ENCODE measurements at places on chromosomes 6 and 20.
A peak's percentile ranks its signal among the peaks of the same experiment; 100 is the strongest.

DNA sequence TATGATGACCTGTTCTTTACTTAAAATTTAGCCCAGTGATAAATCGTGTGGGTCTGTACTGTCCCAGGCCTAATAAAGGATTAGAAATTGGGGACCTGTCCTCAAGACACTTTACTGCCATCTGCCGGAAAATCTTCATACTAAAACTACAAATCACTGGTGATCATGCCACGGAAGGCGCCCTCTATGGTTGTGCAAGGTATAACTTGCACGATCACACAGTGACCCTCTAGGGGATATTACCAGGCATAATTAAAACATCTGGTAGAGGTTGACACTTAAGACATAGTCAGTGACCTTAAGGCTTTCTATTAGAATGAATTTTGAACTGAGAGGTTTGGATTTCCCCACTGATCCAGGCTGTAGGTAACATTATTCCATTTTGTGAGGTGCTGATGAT lies 172.6 kb downstream of the BMP2 start:
- peak; percentile 18 for DNase-seq

GRCh38 chr20:16621435-16622141 lies 48.3 kb upstream of the KIF16B start:
- DNase-seq = no peak

DNA sequence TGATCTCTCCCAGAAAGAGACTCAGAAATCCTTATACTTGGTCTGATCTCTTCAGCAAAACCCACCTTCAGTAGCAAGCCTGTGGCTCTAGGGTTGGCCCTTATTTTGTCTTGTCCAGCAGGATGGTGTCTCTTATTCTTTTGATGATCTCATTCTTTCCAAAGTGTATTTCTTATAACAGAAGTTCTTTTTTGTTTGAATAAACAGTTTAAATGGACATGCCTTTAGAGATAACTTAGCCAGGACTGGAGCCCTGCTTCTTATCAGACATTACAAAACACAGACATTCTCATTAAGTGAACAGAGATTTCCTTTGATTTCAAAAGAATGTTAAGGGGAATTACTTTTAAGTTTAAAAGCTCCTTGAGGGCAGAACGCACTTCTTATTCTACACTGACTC lies 31.7 kb downstream of the KCNS1 start:
- peak; percentile 21 for DNase-seq

GRCh38 chr6:109172101-109172746 lies 76.9 kb downstream of the CEP57L1 start:
- no peak for DNase-seq

- DNase-seq = no peak
Measured at GRCh38 chr6:13308332-13308731, 20.0 kb downstream of the TBC1D7 start.

DNA sequence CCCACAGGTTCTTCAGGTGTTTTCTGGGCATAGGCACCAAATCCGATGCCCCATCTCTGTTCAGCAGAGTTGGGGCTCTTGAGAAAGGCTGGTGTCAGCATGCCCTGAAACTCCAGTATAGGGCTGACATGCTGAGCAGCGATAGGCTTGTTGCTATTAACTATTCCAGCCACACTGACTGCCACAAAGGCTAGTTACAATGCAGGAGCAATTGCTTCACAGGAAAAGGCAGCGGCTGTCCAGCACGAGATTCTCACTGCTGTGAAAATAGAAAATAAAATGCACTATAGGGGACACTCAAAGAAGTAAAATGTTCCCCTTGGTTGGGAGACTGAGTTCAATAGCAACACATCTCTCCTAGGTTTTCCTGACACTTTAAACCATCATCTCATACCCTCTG lies 112.4 kb downstream of the BFSP1 start:
- DNase-seq = no peak

DNA sequence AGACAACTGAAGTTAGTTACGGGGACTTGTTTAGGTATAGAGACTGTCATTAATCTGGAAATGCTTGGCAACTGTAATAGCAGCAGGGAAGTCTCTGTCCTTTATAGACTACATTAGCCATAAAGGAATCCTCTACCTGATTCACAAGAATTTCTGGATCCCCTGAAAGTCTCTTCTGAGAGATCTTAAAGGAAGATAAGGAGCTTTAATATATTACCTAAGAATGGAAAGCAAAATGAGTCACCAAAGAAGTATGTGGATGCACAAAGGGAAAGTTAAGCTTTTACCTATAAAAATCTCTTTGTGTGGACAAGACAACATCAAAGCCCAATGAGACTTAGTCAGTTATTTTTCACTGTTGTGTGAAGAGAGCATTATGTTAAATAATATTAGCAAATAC lies 92.2 kb upstream of the RSPO3 start:
- DNase-seq = no peak

GRCh38 chr6:42963855-42964605 lies 3.5 kb downstream of the GNMT start:
- DNase-seq = peak; percentile 67

DNA sequence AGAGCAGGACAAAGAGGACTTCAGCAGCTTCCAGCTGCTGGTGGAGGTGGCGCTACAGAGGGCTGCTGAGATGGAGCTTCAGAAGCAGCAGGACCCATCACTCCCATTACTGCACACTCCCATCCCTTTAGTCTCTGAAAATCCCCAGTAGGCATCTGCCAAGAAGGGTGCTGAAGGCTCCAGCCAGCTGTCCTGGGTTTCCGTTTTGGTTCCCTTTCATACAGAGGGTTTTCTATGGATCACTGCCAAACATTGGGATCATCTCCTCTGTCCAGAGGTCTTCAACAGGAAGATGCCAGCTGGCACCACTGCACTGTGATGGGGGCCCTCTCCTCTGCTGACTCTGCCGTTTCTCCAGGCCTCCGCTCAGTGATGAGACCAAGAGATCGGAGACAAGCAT lies 14.3 kb upstream of the RAB5IF start:
- no peak for DNase-seq

DNA sequence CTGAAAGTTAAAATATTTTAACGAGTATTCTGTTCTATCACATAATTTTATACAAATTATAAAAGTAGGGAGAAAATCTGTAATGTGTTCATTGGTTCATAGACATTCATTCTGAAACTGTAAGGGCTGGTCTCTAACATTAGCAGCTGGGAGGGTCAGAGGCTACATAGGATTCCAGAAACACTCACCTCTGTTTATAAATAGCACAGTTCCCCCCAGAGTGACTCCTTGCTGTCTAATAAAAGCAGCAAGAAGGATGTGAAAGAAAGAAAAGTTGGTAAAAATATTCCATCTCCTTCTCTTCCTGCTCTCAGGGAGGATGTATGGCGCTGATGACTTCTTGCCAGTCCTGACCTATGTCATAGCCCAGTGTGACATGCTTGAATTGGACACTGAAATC lies 25.3 kb upstream of the NAA20 start:
- DNase-seq = no peak

DNA sequence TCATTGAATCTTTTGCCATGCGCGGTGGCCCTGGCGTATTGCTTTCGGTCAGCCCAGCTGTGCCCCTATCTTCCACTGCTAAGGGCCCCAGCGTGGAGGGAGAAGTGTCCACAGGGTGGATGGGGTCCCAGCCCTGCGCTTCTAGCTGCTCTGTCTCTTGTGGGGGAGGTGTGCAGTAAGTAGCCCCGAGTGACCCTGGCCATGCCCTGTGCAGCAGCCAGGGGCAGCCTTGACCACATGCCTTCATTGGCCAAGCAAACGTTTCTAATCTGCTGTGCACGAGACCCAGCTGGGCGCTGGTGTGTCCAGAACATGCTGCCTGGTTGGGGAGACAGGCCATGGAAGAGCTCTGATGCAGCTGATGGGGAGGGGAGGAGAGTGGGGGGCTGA lies 13.6 kb downstream of the TMEM181 start:
- DNase-seq = no peak
